ENCODE measurements at places on chromosomes 2 and 18.

DNA sequence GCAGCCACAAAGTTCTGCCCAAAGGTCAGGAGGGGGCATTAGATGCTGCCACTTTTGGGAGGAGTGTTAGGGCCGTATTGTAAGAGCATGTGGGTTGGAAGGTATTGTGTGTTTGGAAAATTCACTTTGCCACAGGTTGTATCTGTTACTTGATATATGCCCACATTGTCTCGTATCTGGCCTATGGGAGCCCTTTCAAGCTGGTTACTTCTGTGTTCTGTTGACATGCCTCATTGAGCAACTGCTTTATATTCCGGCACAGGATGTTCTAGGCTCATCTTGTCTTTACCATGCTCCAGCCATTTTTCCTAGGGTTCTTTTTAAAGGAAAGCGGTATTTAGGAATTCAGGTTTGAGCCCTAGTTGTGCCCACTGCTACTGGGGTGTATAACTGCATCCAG, 6.0 kb downstream of the ADNP2 start:
- DNase-seq, result no peak

DNA sequence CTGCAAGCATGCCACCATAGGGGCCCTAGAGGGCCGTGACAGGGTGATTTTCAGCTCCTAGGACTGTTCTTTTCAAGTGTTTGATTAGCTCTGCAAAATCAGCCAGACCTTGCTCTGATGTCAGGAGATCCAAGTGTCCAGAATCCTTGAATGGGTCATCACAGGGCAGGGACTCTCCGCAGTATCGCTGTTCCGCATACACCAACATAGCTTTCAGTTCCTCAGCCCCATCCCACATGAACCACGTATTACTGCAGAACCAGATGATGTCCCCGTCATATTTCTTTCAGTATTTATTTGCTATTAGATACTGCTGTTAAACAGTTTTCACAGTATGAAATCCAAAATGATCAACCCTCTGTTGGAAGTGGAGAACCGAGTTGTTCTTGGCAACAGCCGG, 46.6 kb upstream of the RFX8 start:
- DNase-seq, result no peak

DNA sequence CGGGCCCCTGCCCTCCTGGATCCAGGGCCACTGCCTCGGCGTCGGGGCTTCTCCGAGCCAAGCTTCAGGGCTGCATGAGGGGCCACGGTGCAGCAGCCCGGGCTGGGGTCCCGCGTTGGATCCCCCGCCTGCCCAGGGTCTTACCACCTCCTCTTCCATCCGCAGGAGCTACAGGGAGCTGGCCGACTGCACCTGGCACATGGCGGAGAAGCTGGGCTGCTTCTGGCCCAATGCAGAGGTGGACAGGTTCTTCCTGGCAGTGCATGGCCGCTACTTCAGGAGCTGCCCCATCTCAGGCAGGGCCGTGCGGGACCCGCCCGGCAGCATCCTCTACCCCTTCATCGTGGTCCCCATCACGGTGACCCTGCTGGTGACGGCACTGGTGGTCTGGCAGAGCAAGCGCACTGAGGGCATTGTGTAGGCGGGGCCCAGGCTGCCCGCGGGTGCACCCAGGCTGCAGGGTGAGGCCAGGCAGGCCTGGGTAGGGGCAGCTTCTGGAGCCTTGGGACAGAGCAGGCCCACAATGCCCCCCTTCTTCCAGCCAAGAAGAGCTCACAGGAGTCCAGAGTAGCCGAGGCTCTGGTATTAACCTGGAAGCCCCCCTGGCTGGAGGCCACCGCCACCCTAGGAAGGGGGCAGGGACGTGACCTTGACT, 52.1 kb downstream of the RAMP1 start:
- DNase-seq, result no peak

GRCh38 chr2:38384338-38384737, 7.3 kb upstream of the ATL2 start:
- no peak for DNase-seq

DNA sequence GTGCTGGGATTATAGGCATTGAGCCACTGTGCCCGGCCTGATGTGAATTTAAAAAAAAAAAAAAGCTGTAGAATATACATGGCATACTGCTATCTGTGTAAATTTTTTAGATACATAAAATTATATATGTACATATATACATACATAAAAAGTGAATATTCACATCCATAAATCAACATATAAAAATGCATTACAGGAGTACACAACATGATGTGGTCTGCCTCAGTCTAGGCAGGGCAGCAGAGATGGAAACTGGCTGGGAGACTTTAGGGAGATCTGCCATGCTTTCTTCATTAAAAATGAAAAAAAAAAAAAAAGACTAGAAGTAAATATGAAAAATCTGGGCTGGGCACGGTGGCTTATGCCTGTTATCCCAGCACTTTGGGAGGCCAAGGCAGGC, 24.3 kb downstream of the MGAT4A start:
- no peak for DNase-seq

- no peak for DNase-seq
Observed at GRCh38 chr2:180676520-180677025, 303.8 kb upstream of the UBE2E3 start.

DNA sequence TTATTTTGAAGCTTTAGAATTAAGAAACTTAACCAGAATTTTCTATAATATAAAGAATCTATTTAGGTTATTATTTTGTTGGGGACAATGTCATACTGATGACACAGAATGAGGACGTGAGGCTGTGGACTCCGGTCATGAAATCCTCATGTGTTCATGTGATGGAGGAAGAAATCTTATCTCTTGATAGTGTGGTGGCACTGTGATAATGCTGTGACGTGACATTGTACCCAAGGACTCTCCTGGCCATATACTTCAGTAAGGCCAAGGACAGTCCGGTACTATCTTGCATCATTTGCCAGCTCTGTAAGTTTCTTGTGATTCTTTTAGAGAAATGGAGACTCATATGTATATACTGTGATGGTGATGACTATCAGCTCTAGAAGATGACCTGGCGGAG, 59.1 kb downstream of the SLC9A2 start:
- no peak for DNase-seq

DNA sequence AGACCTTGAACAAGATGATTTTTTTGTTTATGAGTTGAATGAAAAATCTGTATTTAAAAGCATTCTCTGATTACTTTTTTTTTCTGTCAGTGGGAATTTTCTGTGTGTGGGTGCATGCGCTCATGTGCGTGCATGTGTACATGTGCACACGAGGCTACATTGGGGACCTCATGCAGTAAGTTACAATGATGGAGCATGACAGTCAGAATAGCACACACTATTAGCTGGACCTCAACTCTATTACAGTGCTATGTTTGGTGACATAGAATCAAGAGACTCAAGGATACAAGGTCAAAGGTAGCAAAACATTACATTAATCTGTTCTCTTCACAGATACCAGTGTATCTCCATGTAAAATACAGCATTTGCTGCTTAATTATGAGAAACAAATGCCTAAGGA, 276.8 kb upstream of the FIGN start:
- DNase-seq, result no peak

GRCh38 chr2:200338692-200339091, 32.2 kb downstream of the SPATS2L start:
- DNase-seq, result no peak

DNA sequence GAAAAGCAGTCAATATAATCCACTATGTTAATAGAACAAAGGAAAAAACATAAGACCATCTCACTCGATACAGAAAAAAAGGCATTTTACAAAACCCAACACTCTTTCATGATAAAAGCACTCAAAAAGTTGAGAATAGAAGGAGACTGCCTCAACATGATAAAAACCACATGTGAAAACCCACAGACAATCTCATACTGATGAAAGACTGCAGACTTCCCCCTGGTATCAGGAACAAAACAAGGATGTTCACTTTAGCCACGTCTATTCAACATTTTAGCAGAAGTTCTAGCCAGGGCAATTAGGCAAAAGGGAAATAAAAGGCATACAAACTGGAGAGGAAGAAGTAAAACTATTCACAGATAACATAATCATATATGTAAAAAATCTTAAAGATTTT, 285.9 kb downstream of the EIPR1 start:
- no peak for DNase-seq

GRCh38 chr2:134152045-134153010, 101.5 kb upstream of the MGAT5 start:
- no peak for DNase-seq

DNA sequence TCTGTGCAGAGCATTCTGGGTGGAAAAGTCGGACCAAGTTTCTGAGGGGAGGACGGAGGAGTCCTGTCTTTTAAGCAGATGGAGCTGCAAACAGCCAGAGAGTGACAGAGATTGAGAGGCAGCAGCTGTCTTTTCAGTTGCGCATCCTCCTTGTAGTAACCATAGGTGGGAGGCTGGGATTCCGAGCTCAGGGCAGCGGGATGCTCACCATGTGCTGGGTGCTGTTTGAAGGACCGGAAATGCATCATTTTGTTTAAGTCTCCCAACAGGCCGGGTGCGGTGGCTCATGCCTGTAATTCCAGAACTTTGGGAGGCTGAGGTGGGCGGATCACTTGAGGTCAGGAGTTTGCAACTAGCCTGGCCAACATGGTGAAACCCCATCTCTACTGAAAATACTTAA, 93.4 kb downstream of the AGAP1 start:
- no peak for DNase-seq

DNA sequence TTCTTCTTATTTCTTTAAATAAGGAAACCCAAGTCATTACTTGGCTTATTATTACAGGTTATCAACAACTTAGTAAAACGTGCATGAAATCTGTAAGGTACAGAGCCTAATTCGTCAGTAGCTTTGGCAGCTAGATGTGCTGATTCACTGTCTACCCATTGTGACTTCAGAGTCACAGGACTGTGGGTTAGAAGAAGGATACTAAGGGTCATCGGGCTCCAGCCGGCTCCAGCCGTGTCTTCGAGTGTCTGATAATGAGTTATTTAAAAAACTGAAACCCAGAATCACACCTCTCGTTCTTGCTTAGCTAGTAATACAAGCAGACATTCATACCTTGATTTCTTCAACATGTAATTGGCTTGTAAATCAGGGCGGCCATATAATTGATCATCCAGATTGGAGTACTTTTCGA, 170.5 kb downstream of the FMNL2 start:
- DNase-seq, result no peak

- DNase-seq, result no peak
Observed at GRCh38 chr2:186717320-186718007, 23.6 kb downstream of the FAM171B start.

GRCh38 chr2:106025796-106026195, 168.3 kb downstream of the UXS1 start:
- no peak for DNase-seq

GRCh38 chr2:160516547-160517365, 23.1 kb upstream of the RBMS1 start:
- DNase-seq, result no peak

- DNase-seq, result no peak
Observed at GRCh38 chr2:157173740-157174184, 83.7 kb upstream of the GALNT5 start.

DNA sequence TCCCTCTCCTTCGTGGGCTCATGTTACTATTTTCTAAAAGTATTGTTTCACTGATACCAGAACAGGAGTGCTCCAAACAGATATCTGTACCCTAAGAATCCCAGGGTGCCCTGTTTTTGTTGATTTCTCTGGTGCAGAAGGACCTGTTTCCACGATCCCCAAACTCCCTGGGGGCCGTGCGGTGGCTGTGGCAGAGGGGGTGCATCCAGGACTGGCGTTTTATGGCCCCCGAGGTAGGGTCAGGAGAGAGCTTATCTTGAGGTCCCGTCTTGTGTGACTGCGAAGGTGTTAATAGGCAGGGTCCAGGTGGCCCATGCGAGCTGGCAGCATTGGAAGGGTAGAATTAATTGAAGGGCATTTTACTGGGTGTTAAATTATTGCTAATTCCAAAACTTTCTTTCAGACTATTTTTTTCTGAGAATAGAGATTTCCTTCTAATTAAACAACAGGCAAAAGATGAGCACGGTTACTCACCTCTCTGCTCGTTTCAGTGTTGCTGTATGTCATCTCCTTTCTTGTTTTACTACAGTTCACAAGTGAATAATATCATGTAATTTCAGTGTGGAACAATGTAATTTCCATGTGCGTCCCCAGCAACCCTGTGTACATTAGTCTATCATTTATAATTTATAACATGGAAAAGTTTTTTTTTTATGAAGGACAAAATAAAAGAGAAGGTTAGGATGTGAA, 8.2 kb downstream of the TWIST2 start:
- DNase-seq, result no peak

- no peak for DNase-seq
Observed at GRCh38 chr18:49172246-49172645, 221.5 kb upstream of the SMAD7 start.

DNA sequence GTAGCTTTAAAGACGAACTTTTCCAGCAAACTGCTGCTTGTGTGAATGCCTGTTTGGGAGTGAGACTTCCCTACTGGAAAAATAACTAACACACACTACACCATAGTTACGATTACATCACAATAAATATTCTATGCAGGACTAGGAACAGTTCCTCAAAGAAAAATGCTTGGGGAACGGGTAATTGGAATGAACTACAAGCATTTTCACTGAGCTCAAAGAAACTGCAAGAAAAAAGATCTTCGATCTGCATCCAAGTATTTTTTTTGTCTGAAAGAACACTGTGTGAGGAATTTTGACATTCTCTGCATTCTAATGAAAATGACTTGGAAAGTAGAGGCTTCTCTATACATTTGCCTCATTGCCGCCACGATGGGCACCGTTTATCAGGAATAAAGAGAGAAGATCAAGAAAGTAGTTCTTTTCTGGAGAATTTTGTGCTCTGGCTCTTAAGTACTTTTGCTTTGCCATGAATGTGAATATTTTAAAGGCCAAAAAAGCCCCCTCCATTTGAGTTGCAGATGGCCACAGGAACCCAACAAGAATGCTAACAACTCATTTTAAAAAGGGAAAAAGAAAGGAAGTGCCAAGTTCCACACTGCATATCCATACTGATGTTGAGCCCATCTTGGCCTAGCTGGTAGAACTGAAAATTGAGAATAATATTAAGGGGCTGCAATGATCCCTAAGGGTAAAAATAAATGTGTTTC, 13.6 kb downstream of the LYPD1 start:
- DNase-seq, result no peak

GRCh38 chr2:30398084-30398873, 48.8 kb upstream of the LCLAT1 start:
- no peak for DNase-seq

DNA sequence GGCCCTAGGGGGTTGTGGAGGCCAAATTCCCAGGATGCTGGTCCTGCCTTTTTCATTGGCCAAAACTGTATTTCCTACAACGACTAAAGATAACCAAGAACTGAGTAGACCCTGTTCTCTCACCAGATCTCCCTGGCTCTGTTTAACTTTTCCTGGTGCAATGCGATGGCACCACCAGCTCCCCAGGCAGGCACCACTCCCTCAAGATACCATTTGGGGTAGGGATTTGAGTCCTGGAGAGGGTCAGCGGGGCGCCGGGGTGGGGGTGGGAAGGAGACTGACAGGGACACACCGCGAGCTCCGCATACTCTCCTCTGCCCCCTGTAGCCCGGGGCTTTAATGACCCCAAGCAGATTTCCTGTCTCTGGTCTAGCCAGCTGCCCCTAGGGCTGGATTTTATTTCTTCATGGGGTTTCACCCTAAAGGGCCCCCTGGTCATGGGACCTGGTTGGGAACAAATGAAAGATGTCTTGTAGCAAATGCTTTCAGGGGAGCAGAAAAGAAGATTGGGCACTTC, 7.3 kb downstream of the SIX2 start:
- no peak for DNase-seq

- no peak for DNase-seq
Observed at GRCh38 chr2:44954889-44955592, 13.5 kb downstream of the SIX3 start.
